NCI-H146 (cell line): ENCODE measurements at places on chromosomes 11 and 22.

DNA sequence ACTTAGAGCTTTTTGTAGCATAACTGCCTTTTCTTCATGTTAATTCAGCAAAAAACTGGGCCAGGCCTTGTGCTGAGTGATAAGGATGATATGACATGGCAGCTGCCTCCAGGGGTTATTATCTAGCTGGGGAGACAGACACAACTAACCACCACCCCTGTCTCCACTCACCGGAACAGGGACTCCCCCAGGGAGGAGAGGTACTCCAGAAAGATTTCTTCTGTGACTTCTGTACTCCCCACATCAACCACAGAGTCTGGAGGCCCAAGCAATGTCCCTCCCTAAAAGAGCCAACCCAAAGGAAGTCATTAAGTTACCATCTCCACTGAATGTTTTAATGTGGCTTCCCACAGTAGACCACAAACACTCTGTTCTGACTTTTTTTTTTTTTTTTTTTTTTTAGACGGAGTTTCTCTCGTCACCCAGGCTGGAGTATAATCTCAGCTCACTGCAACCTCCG lies 14.3 kb upstream of the PMM1 start:
- no peak for DNase-seq

DNA sequence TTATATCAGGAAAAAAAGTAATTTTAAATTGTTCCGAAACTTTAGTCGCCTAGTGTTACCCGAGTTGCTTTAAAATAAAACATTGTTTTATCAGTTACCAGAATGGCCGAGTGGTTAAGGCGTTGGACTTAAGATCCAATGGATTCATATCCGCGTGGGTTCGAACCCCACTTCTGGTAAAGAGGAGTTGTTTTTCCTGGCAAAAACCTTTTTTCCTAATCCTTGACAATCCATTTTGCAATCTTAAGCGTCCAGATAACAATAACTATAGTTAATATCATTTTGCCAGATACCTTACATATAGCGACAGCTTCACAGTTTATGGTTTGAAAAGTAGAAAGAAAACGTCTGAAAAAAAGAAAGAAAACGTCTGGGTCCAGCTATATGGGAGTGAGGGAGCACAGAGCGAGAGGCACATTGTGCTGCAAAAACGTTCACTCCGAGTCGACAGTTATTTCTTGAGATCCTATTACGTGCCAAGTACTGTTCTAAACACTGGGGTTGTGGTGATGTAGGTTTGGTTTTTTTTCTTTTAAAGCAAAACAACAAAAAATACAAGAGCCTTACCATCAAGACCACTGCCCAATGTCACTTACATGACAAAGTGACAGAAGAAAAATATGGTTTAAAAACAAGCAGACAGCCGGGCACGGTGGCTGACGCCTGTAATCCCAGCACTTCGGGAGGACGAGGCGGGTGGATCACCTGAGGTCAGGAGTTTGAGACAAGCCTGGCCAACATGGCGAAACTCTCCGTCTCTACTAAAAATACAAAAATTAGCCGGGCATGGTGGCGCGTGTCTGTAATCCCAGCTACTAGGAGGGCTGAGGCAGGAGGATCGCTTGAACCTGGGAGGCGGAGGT lies 40.6 kb downstream of the OR4D9 start:
- DNase-seq = peak; percentile 81

DNA sequence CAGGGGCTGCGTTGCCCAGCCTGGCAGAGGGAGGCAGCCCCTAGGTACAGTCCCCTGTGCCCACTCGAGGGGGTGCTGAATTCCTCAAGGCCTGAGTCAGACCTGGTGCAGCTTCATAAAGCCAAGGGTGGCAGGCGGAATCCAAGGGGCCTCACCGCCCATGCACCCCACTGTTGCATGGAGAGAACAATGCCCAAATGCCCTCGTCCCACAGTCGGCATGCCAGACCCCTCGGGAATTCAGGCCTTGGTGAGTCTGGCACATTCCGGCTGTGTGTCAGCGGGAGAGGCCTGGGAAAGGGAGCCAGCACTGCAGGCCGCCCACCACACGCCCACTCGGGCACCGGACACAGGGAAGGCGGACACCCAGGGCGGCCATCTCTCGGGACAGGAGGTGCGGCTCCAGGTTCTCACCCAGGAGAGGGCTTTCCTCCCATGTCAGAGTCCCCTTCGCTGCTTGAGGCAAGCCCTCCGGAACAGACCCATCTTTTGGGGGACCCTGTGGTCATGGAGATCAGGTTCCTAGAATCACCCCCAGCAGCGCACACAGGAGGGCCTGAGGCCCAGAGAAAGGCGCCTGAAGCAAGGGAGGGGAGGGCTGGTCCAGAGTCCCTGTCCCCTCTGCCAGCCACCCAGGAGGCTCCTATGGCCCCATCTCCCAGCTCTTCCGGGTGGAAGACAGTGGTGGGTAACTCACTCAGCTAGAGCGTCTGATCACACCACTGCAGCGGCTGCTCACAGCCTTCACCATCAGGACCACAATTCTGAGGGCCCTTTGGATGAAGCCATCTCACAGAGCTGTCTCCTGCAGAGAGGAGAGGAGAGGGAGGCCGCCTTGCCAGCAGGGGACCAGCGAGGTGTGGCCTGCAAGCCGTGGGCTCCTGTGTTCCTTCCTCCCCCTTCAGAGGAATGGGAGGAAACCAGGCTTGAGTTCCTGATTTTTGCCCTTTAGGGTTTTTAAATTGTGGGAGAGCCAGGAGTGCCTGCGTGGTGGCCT lies 31.6 kb upstream of the KCNQ1OT1 start:
- DNase-seq = no peak

GRCh38 chr11:90187839-90188238 lies 35.0 kb downstream of the CHORDC1 start:
- no peak for DNase-seq

GRCh38 chr11:32312865-32313403 lies 122.4 kb downstream of the WT1 start:
- peak; percentile 11 for DNase-seq

GRCh38 chr11:82315093-82315492 lies 418.6 kb downstream of the FAM181B start:
- DNase-seq = peak; percentile 11

- no peak for DNase-seq
Observed at GRCh38 chr11:27592098-27592780, 85.7 kb upstream of the LIN7C start.

GRCh38 chr11:76632492-76632891 lies 38.1 kb downstream of the LRRC32 start:
- no peak for DNase-seq

- no peak for DNase-seq
Observed at GRCh38 chr22:27317096-27317495, 484.5 kb downstream of the MN1 start.

DNA sequence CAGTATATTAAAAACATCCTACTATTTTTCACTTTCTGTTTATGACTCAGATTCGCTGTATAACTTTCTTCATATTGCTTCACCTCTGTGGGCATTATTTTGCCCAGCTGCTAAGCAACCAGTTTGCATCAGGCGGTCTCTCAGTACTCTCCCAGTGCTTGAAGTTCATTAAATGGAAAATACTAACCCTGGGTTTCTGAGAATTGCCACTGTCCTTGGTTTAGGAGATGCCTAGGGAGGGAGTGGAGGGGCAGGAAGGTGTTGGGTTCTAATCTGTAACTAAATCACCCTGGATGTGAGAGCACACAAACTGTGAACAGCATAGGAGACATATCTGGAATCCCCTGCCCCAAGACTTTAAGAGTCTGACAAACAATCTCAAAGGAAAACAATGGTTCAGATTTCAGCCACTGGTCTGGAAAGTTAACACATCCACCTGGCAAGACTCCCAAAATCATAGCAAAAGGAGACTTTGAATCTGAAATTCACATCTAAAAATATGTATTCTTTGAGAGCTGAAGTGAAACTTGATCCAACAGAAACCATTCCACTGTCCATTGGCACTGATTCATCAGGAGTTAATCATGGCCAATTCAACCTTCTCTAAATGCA lies 540.0 kb downstream of the SOX6 start:
- no peak for DNase-seq

GRCh38 chr22:40202225-40202944 lies 24.7 kb downstream of the TNRC6B start:
- DNase-seq = no peak

DNA sequence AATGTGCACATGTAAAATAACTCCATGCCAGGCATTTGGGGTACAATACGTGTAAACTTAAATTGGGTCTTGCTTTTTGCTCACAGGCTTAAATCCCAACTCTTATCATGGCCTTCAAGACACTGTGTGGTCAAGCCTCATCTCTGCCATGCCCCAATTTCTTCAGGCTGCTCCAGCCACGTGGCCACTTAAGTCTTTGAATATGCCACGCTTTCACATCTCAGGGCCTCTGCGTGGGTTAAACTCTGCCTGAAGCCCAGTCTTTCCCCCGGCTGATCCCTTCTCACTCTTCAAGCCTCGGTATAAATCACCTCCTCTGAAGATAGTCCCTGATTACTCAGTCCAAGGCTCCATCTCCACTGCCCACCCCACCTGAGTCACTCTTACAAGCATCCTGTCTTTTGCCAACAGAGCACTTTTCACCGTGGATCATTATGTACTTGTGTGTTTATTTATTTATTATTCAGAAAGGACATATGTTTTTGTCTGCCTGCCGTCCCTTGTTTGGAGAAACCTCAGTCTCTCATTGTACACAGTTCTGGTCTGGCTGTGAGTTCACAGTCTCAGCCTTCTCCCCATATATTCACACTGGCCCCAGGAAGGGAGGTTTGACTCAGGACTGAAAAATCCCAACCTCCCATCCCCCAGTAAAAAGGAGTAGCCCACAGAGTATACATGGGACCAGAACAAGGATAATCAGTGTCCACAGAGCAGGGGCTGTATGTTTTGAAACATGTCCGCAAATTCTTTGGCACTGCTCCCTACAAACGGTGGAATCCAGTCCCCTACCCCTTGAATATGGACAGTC lies 344.7 kb downstream of the MN1 start:
- DNase-seq = no peak

DNA sequence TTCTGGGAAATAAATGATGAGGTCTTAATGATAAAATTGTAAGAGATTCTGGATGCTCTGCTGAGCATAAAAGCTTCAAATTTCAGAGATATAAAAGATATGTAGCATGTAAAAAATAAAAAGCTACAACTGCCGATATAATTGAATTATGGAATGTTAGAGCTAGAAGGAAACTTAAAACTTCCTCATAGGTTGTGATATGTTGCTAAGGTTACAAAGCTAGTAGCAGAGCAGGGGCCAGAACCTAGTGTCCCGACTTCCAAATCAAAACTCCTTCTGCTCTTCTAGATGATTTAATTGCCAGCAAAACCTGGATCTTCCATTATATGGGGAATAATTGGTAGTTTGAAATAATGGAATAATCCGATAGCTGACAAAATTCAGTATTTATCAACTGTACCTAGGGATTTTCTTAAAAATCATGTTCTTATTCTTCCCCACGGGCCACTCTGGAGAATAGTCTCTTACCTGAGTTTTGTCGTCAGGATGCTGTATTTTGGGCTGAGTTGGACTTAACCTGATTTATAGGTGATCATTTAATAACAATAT lies at the start of gene ASCL3:
ASCL3 (minus strand) TSS at position 499 of the 549 bp plus-strand sequence. CDS start 4,855 bp downstream, outside the sequence.
- no peak for DNase-seq

- DNase-seq = no peak
Observed at GRCh38 chr22:28864878-28865596, 18.3 kb upstream of the ZNRF3 start.

GRCh38 chr11:57460022-57460757 lies at the start of gene RTN4RL2:
Gene RTN4RL2 (plus strand): TSS chr11:57460528. CDS start chr11:57460866, 338 bp downstream.
- DNase-seq = peak; percentile 72

DNA sequence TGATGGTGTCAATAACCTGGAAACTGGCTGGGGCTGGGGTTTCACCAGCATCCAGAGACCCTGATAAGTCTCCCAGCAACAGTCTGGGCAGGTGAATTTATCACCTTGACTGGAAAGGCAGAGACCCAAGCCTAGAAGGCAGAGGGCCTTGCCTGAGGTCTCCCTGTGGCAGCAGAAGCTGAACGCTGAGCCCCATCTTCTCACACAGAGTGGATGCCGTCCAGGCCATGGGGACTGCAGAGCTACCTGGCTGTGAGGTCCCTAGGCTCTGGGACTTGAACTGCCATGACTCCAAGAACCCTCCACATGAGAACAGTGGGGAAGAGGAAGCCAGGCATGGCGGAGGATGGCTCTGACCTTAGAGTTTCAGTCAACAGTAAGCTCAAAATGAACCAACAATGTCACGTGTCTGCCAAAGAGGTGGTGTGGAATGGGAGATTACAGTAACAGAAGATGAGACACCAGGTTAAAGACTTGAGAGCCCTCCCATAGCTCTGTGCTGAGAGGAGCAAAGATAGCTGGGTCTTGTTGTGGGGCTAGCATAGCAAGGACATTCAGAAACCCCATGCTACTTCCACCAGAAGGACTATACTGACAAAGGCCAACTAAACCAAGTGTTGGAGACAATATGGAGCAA lies 79.1 kb upstream of the LINC01488 start:
- DNase-seq = no peak

DNA sequence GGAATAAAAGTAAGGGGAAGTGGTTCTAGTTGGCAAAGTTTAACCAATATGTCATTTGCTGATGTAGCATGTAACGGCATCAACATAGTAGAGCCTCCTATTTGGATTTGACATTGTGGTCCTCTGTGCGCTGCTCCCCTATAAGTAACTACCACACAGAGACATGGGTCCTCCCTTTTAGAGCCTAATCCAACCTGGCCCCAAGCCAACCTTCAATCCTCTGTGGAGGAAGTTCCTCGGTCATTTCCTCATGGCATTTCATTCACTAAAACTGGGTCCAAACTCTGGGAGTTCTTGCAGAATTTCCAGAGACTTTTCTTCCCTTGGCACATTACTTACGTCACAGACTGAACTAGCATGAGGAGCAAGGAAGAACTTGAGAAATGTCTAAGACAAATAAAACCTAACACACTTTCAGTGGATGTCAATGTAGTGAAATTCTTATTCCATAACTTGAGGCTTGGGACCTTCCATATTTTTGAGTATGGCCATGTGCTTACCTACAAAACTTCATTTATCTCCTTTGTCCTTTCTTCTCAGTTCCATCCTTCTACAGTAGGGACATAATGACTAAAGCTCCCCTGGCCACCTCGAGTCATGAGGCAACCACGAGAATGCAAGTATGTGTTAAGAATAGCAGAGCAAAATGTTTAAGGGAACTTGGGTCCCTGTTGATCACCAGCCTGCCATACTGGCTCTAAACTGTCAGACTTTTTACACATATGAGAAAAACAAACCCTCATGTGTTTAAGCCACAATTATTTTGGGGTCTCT lies 34.7 kb downstream of the MMP20 start:
- no peak for DNase-seq

GRCh38 chr11:116640641-116641402 lies 132.0 kb downstream of the BUD13 start:
- DNase-seq = no peak

DNA sequence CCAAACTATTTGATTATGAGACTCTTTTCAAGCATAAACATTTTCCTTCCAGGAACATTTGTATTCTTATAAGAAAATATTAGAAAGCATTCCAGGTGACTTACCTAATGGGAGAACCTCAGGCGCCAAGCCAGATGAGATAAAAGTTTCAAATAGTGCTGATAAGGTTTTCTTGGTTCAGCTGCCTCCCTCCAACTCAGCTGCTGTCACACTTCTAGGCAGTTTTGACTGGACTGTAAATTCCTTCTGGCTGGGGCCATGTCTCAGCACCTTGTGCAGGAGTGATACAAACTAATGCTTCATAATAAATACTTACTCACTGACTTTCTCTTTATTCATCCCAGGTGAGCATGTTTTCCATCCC lies 131.1 kb downstream of the MED15 start:
- no peak for DNase-seq
